ENCODE measurements at places on chromosomes 3 and 15.
A peak's percentile ranks its signal among the peaks of the same experiment; 100 is the strongest.

DNA sequence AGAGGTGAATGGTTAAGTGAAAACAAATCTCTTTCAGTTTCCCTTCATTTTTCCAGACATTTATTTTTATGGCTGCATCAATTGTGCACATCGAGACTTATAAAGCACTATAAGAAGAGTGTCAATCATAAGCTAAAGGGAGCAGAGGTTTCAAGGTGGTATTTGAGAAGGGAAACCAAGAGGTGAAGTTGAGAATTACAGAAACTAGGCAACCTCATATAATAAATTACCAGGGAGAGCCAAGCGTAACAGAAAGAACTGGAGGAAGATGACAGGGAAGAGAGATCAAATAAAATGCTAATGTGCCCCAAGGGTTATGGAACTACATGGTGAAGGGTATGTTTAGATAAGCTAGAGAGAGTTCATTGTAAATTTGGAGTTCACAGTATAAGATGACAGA, 6.3 kb upstream of the CCDC54 start:
- DNase-seq = no peak
- peaks cover 23% of the 10 kb centered on the region for H3K27me3 ChIP-seq
- no peaks in the 10 kb centered on the region for H3K36me3 ChIP-seq

- no peak for DNase-seq
- H3K36me3 ChIP-seq = no peaks in the 10 kb centered on the region
- peaks cover 14% of the 10 kb centered on the region for H3K27me3 ChIP-seq
- no peaks in the 10 kb centered on the region for H3K4me1 ChIP-seq
Observed at GRCh38 chr3:135989242-135989641, 23.7 kb downstream of the PPP2R3A start.

- peaks cover 25% of the 10 kb centered on the region for H3K27me3 ChIP-seq
- DNase-seq = no peak
- H3K36me3 ChIP-seq = no peaks in the 10 kb centered on the region
- H3K4me1 ChIP-seq = no peaks in the 10 kb centered on the region
Observed at GRCh38 chr15:80551348-80551747, 143.8 kb upstream of the ABHD17C start.

GRCh38 chr15:100152463-100152862, 189.3 kb downstream of the ADAMTS17 start:
- H3K36me3 ChIP-seq = peaks cover 22% of the 10 kb centered on the region
- H3K4me3 ChIP-seq = no peak overlapping the region
- DNase-seq = no peak
- peaks cover 16% of the 10 kb centered on the region for H3K27me3 ChIP-seq

- H3K27ac ChIP-seq = no peak overlapping the region
- DNase-seq = peak; percentile 38
- no peaks in the 10 kb centered on the region for H3K27me3 ChIP-seq
- H3K4me1 ChIP-seq = peaks cover 44% of the 10 kb centered on the region
Observed at GRCh38 chr3:195104340-195104739, 166.6 kb downstream of the XXYLT1 start.

- no peaks in the 10 kb centered on the region for H3K4me1 ChIP-seq
- peaks cover 23% of the 10 kb centered on the region for H3K27me3 ChIP-seq
- no peak for DNase-seq
Observed at GRCh38 chr15:71080166-71080565, 35.1 kb upstream of the THSD4 start.

- peak overlapping the region; percentile 71 for H3K27ac ChIP-seq
- H3K4me1 ChIP-seq = peaks cover 19% of the 10 kb centered on the region
Observed at GRCh38 chr3:114418724-114419543, 125.1 kb downstream of the TIGIT start.

- no peak overlapping the region for H3K27ac ChIP-seq
- H3K4me3 ChIP-seq = no peak overlapping the region
- H3K36me3 ChIP-seq = no peaks in the 10 kb centered on the region
Observed at GRCh38 chr3:169494982-169495381, 168.5 kb downstream of the MECOM start.

DNA sequence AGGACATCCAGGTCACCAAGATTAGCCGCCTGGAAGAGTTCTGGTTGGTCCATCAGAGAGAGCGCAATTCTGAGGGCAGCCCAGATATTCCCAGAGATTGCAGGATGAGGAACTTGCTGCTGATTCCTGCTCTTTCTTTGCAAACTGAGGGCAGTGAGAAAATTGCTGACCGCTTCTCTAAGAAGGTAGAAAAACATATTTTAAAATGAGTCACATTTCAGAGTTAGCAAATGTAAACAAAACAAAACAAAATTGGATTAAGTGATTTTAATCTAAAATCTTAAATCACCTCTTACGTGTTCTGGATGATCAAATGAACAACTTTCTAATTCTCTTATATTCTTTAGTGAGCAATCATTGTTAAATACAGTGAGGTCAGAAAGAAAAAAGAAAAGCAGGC, 149.0 kb downstream of the USP13 start:
- H3K27ac ChIP-seq = no peak overlapping the region
- peaks cover 9% of the 10 kb centered on the region for H3K27me3 ChIP-seq
- no peaks in the 10 kb centered on the region for H3K36me3 ChIP-seq
- DNase-seq = no peak
- no peaks in the 10 kb centered on the region for H3K4me1 ChIP-seq
- no peak overlapping the region for H3K4me3 ChIP-seq

DNA sequence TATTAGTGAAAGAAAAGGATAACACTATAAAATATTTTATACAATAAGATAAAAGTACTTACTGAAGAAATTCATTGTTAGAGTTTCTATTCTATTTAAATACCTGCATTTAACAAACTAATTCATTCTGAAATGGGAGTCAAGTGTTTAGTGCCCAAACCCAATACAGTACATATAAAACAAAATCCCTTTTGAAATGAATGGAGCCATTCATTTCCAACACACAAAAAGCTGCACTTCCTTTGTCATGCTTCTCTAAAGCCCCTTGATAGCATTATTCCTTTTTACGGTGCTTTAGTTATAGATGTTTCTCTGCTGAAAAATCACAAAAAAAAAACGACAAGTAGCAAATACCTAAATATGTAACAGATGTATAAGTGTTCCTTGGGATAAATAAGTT, 596.3 kb downstream of the ZIC1 start:
- no peaks in the 10 kb centered on the region for H3K4me1 ChIP-seq
- H3K27ac ChIP-seq = no peak overlapping the region
- no peak for DNase-seq
- no peak overlapping the region for H3K4me3 ChIP-seq
- H3K27me3 ChIP-seq = no peaks in the 10 kb centered on the region
- peaks cover 4% of the 10 kb centered on the region for H3K36me3 ChIP-seq

DNA sequence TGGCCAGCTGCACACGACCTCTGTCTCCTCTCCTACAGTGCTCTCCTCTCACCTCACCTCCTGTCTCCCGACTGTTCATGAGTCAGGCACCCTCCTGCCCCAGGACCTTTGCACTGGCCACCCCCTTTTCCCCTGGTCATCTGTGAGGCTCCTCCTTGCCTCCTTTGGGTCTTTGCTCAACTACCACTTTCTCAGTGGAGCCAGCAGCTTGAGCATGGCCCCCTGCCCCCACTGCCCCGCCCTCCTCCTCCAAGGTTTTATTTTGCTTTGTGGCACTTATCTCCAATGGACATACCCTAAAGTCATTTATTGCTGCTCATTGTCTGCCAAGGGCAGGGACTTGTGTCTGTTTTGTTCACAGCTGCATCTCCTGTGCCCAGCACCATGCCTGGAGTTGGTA, 64.3 kb downstream of the MGLL start:
- H3K27me3 ChIP-seq = no peaks in the 10 kb centered on the region
- H3K27ac ChIP-seq = no peak overlapping the region
- no peaks in the 10 kb centered on the region for H3K36me3 ChIP-seq
- no peak overlapping the region for H3K4me3 ChIP-seq

- DNase-seq = no peak
- no peak overlapping the region for H3K27ac ChIP-seq
- H3K36me3 ChIP-seq = no peaks in the 10 kb centered on the region
- H3K4me1 ChIP-seq = no peaks in the 10 kb centered on the region
Observed at GRCh38 chr3:189799366-189799765, 168.2 kb downstream of the TP63 start.

DNA sequence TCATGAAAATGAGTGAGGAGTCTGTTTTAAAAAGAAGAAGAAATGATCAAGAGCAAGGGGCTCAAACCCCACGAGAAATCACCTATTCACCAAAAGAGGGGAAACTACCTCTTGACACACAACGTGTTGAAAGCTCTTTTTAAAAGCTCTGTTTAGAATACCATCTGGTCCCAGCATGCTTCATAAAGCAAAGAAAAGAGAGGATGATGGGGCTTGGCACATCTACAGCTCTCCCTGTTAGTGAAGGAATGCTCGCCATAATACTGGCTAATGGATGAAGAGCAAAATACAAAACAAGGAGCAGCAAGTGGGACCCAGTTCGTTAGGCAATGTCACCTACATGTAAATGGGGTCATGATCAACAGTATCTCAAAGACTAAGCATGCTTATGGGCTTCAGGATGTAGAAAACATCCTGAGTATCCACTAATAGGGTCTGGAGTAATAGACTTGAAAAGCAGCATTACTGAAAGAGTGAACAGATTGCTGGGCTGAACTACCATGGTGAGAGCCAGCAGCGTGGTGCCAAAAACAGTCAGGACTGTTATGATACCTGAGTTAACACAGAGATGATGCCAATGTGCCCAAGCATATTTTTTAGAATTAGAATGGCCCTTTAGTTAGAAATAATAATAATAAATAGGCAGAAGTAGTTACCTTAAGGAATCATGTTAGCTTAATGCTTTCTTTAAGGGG, 159.7 kb upstream of the POU1F1 start:
- H3K27me3 ChIP-seq = no peaks in the 10 kb centered on the region
- no peak overlapping the region for H3K4me3 ChIP-seq
- no peak for DNase-seq
- no peaks in the 10 kb centered on the region for H3K4me1 ChIP-seq

DNA sequence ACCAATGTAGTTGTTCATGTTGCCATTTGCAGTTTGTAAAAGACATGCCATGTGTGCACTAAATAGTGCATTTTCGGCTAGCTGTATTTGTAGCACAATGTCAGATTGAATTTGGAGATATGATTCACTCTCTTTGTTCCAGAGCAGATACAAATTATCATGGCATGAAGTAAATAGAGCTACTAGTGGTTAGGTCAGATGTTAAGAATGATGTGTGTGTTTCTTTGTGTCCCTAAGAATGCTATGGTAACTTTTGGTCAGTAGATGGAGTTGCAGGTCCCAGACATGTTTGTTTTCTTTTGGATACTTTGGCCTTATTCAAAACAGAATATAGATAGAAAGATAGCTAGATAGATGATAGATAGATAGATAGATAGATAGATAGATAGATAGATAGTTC, 595.8 kb downstream of the NLGN1 start:
- H3K36me3 ChIP-seq = no peaks in the 10 kb centered on the region
- no peak overlapping the region for H3K4me3 ChIP-seq
- H3K4me1 ChIP-seq = no peaks in the 10 kb centered on the region
- no peaks in the 10 kb centered on the region for H3K27me3 ChIP-seq
- H3K27ac ChIP-seq = no peak overlapping the region

- no peak overlapping the region for H3K27ac ChIP-seq
- peaks cover 15% of the 10 kb centered on the region for H3K27me3 ChIP-seq
- DNase-seq = no peak
- H3K36me3 ChIP-seq = no peaks in the 10 kb centered on the region
- H3K4me3 ChIP-seq = no peak overlapping the region
Observed at GRCh38 chr3:87358066-87358465, 81.7 kb upstream of the POU1F1 start.

DNA sequence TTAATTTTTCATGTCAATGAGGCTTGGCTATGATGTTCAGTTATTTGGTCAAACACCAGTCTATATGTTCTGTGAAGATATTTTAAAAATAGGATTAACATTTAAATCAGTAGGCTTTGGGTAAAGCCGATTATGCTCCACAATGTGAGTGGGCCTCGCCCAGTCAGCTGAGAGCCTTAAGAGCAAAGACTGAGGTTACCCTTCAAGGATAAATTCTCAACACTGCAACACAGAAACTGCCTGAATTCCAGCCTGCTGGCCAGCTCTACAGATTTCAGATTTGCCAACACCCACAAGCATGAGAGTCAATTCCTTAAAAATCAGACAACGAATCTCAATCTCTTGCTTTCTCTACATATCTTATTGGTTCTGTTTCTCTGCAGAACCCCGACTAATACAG, 188.3 kb downstream of the PLCH1 start:
- H3K36me3 ChIP-seq = no peaks in the 10 kb centered on the region
- no peak overlapping the region for H3K4me3 ChIP-seq
- no peaks in the 10 kb centered on the region for H3K27me3 ChIP-seq
- DNase-seq = no peak

GRCh38 chr15:44194323-44195150, 534 bp downstream of the FRMD5 start:
- H3K4me3 ChIP-seq = peak overlapping the region; percentile 90
- no peak for DNase-seq
- H3K27ac ChIP-seq = no peak overlapping the region
- peaks cover 48% of the 10 kb centered on the region for H3K27me3 ChIP-seq

DNA sequence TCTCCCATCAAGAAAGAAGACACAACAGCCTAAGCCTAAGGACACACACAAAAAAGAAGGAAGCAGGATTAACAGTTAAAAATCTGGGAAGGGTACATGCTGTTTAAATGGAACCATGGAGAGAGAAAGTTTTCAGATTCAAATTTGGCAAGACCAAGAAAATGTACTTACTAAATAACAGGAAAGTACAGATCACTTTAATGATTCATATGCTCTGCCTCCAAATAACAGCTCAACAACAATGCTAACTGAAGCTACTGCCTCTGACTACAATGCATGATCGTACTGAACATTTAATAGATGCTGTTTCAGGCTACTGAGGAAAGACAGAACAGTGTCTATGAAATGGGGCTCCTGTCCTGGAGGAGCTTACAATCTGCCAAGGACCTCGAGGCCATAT, 8.4 kb upstream of the NMB start:
- DNase-seq = no peak
- no peak overlapping the region for H3K4me3 ChIP-seq
- H3K4me1 ChIP-seq = peaks cover 35% of the 10 kb centered on the region
- H3K27ac ChIP-seq = peak overlapping the region; percentile 57
- peaks cover 43% of the 10 kb centered on the region for H3K36me3 ChIP-seq

DNA sequence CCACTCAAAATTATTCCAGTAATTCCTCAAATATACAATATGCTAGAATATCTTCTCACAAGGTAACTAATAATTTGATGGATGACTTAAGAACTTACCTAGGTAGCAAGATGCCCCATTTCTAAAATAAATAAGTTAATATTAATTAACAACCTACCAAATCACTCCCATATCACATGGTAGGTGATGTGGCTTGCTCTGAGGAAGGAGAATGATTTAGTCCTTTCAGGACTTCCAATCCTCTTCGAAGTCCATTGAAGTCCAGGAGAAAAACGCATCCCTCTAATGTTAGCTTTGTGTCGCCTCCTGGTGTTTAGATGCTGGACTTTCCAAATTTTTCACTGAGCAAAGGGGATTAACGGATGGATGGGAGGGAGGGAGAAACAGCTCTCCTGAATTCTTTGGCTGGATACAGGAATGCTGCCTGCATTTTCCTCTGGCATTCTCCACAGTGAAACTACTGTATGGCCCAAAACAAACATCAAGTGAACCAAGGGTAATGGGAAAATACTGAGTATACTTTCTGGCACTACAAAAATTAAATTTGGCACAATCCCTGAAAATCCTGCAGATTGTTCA, 58.6 kb downstream of the PRICKLE2 start:
- DNase-seq = no peak
- H3K36me3 ChIP-seq = no peaks in the 10 kb centered on the region
- H3K27me3 ChIP-seq = no peaks in the 10 kb centered on the region
- no peak overlapping the region for H3K27ac ChIP-seq

- no peak overlapping the region for H3K4me3 ChIP-seq
- H3K27me3 ChIP-seq = no peaks in the 10 kb centered on the region
- peaks cover 21% of the 10 kb centered on the region for H3K4me1 ChIP-seq
- DNase-seq = no peak
- H3K27ac ChIP-seq = no peak overlapping the region
Observed at GRCh38 chr3:177286034-177286433, 88.8 kb upstream of the TBL1XR1 start.

All from natural killer cell treated with Interleukin-12 subunit alpha and Interleukin-12 subunit beta and Interleukin-15 and Interleukin-18, amount 100 ng/mL, for 72 hours (primary cell).